ENCODE measurements at places on chromosomes 1 and 21.

DNA sequence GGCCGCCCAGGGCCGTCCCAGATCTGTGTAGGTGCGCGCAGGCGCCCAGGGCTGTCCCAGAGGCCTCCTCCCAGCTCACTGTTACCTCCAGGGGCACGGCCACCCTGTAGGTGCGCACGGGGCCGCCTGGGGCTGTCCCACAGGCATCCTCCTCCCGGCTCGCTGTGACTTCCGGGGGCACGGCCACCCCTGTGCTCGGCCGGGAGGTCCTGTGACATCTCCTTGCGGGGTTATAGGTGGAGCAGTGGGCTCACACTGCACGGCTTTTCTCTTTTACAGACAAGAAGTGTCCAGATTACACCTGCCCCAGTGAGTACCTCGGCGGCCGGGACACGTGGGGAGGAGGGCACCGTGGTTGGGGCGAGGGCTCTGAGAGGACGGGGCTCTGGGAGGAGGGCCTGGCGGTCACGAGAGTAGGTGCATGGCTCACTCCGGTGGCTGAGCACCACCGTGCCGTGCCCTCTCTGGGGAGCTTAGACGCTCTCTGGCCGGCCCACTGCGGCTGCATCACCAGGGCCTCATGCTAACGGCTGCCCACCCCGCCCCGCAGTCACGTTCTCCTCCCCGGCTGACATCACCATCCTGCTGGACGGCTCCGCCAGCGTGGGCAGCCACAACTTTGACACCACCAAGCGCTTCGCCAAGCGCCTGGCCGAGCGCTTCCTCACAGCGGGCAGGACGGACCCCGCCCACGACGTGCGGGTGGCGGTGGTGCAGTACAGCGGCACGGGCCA, 21.4 kb downstream of the COL6A1 start:
- no peak for DNase-seq

GRCh38 chr1:236724506-236724905, 38.2 kb downstream of the ACTN2 start:
- no peak for DNase-seq

DNA sequence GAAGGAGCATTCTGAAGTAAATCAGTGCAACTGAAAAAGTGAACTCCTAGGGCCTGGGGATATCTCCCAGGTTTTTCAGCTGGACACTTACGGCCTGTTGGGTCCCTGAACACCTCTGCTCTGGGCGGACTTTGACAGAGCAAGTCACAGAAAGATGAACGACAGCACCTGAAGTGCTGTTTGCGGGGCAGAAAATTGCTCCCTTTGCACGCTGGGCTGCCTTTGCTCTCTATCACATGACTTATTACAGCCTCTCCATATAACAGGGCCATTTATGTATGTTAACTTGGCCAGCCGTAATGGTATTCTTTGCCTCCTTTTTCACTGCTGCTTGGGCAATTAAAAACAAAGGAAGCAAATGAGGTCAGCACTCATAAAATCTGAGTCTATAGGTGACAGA, 332.9 kb downstream of the BARHL2 start:
- DNase-seq, result no peak

- DNase-seq, result no peak
Observed at GRCh38 chr1:54397090-54397591, 9.1 kb downstream of the SSBP3 start.

- DNase-seq, result no peak
Observed at GRCh38 chr1:153750026-153750995, 22.5 kb downstream of the INTS3 start.

GRCh38 chr1:47434051-47434842, 3.6 kb upstream of the FOXD2 start:
- DNase-seq, result no peak

- DNase-seq, result no peak
Observed at GRCh38 chr1:184437291-184437690, 50.5 kb downstream of the C1orf21 start.

- no peak for DNase-seq
Observed at GRCh38 chr1:212218911-212219310, 66.3 kb upstream of the PPP2R5A start.

GRCh38 chr1:33972676-33973395, 109.0 kb downstream of the HMGB4 start:
- no peak for DNase-seq

- no peak for DNase-seq
Observed at GRCh38 chr1:51627672-51628071, 10.8 kb downstream of the OSBPL9 start.

GRCh38 chr1:228264090-228264829, 56.4 kb downstream of the OBSCN start:
- no peak for DNase-seq

DNA sequence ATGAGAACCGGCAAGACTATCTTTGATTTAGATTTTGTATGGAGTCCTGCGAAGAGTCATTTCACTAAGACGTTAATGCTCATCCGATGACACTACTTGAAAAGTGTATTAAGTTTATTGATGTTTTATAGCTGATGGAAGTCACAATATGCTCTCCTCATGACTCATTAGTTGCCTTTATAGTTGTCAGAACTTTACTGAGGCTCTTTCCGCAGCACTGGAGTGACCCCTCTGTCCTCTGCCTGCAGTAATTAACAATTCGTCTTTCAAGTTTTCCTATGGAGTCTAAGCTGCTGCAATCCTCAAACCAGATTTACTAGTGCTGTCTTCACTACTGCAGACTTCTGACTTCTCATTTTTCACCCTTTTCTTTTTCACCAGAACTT, 853 bp downstream of the USP16 start:
- no peak for DNase-seq

DNA sequence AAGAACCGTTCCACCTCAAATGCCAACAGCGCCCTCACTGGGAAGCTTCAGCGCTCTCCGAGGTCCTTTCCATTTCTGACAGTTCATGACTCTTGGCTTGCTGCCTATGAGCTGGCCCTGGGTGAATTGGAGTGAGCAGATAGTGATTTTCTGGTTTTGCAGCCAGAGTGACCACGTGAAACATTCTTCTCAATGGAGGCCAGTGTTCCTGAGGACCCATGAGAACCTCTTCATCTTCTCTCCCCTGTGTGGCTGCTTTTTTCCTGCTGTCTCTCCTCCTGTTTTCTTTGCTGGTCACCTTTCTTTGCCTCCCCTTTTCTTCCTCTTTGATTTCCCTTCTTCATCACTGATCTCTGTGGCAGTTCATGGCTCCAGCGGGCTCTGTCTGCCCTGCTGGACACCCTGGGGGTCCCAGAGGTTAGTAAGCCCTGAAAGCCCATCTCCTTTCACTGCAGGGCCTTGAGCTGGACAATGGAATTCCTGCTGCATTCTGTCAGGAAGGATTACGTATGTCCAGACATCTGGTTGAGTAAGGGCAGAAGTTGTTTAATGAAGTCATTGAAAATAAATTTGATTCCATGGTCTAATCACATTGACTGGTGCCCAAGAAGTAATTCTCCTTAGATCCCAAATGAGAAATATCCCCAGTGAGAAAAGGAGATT, 29.9 kb downstream of the VASH2 start:
- no peak for DNase-seq

DNA sequence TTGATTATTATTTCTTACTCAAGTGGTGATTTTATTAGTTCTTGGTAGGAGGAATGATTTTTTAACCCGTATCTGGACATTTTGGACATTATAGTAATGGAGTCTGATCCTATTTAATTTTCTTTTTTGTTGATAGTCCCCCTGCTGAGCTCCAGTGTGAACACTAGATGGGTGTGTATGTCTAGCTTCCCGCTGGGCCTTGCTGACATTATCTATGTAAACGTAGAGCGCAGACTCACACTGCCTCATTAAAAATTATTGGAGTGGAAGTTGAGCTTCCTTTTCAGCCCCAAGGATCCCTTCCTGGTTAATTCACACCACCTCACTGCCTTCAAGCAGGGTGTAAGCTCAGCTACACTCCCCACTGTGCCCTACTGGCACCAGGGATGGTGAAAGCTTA, 467.6 kb upstream of the PKN2 start:
- DNase-seq, result no peak

DNA sequence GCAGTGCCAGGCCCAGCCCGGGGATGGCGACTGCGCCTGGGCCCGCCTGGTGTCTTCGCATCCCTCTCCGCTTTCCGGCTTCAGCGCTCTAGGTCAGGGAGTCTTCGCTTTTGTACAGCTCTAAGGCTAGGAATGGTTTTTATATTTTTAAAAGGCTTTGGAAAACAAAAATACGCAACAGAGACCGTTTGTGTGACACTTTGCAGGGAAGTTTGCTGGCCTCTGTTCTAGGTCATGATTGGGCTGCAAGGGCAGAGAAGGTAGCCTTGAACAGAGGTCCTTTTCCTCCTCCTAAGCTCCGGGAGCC, 719 bp downstream of the SOD1 start:
- no peak for DNase-seq

DNA sequence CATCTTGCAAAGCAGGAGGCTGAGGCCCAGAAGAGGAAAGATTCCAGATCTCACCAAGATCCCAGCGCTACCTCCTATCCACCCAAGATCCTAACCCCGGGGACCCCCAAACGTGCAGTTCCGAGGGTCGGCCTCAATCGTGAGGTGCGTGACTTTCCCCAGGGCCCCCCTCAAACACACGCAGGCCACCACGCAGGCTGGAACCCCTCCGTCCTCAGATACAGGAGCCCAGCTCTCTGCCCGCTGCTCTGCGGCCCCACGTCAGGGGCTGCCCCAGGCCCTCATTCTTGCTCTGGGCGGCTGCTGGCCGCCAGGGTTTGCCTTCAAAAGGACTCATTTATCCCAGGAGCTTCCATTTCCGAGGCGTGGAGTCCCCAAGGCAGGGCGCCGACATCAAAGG, 39.9 kb downstream of the KRTAP10-1 start:
- DNase-seq, result no peak

DNA sequence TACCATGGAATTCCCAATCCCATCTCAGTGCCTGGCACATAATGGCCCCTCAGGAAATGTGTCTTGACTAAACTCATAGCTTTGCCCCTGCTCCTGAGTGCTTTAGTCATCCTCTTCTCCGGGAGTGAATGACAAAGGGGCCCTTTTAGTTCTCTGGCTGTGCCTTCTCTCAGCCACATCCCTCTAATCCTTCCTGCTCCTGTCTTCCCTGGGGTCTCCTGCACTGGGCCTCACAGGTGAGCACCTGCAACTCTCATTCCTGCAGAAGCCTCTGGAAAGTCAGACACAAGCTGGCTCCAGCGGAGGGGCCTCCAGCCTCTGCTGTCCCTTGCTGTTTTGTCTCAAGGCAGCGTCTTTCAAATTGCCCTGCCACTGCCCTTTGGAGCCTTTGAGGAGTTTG, 14.0 kb upstream of the ETV3L start:
- no peak for DNase-seq

DNA sequence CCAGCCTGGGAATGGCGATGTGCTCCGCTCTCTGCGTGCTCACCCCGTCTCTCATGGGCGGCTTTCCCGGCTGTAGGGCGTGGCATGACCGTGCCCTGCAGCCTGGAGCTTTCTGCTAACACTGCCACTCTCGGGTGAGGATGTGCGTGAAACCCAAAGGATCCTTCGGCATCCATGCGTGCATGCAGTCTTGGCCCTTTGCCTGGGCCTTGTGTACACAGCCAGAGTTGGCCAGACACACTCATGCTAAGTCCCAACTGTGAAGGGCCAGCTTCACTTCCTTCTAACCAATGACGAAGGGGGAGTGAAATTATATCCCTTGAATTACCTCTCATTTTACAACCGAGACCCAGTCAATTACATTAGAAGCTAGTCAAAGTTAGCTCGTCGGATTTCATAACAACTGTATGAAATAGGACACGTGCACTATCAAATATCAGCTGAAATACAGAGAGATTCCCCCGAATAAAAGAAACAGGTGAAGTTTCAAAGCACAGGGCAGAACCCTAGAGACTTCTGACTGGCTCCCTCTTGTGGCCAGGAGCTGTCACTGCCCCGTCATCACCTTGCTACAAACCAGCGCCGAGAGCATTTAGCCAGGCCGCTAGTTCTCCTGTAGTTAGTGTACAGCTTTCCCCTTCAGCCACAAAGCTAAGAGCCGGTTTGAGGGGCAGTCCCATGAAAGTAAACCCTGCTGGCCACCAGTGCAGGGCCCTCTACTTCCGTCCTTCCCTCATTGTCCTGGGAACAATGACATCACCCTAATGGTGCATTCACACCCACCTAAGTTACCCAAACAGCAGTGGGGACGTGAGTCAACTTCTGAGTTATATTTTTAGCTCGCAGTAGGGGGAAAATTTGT, 63.4 kb upstream of the COA6 start:
- DNase-seq, result no peak

DNA sequence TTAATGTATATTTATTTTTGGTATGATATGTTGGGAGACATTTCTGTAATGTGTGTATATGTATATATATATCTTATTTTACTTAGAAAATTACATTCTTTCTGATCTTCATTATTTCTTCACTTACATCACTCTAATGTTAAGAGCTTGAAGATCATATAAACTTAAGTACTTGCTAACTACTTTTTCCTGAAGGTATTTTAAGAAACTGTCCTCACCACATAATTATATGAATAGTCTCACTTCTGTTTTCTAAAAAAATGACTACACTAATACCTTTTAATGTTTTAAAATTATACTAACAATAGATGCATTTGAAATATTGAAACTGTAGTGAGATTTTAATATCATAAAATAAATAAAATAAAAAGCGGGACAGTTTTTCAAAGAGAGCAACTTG, 377.1 kb downstream of the LRRIQ3 start:
- no peak for DNase-seq

DNA sequence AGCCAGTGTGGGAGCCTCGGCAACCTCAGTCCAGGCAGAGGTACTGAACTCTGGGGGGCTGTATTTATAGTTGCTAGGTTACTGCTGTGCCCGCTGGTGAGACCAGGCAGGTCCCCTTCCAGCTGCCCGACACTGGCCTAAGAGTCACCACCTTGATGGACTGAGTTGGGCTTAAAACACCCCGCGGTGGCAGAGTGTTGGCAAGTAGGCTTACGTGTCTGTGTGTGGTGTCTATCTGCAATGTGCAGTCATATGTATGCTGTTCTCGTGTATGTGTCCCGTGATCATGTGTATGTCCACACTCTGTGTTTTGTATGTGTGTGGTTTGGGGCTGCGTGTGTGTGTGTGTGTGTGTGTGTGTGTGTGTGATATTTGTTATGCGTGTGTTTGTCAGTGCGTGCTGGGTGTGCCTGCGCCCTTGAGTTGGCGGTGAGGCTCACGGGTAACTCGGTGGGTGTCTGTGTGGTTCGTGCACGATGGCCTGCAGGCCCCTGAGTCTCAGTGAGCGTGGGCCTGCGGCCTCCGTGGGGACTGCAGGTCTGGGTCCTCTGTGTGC, 65.5 kb downstream of the MEF2D start:
- no peak for DNase-seq

DNA sequence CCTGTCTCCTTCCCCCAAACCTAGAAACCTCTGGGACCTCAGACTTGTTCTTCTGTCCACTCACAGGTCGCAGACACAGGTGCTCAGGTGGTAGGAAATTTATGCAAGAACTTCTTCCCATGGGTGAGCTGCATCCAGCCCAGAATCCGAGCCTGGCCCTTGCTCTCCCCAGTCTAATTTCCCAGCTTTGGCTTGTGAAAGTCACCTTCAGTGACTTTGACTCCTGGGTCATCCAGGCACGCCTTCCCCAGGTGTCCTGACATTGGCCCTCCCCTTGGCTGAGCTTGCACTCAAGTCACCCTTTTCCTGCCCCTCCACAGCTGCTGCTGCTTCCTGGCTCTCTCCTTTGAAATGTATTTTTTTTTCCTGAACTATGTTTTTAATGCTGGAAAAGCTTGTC, 6.6 kb downstream of the IPO13 start:
- no peak for DNase-seq
